ENCODE measurements at places on chromosomes 13 and 19.
A peak's percentile ranks its signal among the peaks of the same experiment; 100 is the strongest.

- H3K36me3 ChIP-seq = no peaks in the 10 kb centered on the region
- peaks cover 40% of the 10 kb centered on the region for H3K4me1 ChIP-seq
- H3K27me3 ChIP-seq = no peaks in the 10 kb centered on the region
- no peak for DNase-seq
- H3K27ac ChIP-seq = no peak overlapping the region
Observed at GRCh38 chr13:111203736-111204389, 88.8 kb downstream of the ARHGEF7 start.

DNA sequence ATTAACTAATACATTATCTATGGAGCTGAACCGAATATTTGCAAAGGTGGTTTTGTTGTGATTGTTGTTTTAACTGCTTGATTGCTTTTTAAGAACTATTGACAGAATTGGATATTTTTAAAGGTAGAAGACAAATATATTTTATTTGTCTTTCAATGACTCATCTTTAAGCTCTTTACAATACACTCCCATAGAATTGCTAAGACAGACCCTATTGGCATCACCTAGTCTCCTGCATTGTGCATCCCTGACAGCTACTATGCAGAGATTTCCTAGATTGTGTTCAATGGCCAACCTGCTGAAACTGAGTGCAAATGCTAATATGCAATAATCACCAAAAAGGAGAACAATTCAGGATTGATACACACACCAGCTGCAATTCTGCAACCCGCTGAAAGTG, 19.7 kb upstream of the SCEL start:
- DNase-seq = no peak
- no peak overlapping the region for H3K27ac ChIP-seq
- H3K27me3 ChIP-seq = no peaks in the 10 kb centered on the region

- H3K27me3 ChIP-seq = no peaks in the 10 kb centered on the region
- H3K4me1 ChIP-seq = peaks cover 10% of the 10 kb centered on the region
- H3K36me3 ChIP-seq = no peaks in the 10 kb centered on the region
- H3K4me3 ChIP-seq = no peak overlapping the region
Observed at GRCh38 chr19:3693025-3693925, 7.0 kb downstream of the PIP5K1C start.

DNA sequence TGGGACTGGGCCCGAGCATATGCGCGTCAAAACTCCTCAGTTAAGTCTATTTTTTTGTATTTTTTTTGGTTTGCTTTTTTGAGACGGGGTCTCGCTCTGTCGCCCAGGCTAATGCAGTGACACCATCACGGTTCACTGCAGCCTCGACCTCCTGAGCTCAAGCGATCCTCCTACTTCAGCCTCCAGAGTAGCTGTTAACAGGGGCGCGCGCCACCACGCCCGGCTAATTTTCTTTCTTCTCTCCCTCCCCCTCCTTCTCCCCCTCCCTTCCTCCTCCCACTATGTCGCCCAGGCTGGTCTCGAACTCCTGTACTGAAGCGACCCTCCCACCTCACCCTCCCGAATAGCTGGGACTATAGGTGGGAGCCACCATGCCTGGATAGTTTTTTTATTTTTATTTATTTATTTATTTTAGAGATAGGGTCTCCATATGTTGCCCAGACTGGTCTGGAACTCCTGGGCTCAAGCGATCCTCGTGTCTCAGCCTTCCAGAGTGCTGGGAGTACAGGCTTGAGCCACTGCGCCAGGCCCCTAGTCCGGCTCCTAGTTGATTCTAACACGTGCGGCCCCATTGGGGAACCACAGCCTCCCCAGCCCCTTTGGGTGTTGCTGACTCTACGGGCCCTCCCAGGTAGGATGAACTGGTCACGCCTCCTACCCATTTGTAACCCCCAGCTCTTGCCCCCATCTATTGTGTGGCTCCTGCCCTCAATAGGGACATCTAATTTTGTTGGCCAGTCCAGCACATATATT, 806 bp upstream of the ZNF837 start:
- H3K36me3 ChIP-seq = no peaks in the 10 kb centered on the region
- peaks cover 30% of the 10 kb centered on the region for H3K4me1 ChIP-seq
- peak overlapping the region; percentile 80 for H3K27ac ChIP-seq
- DNase-seq = no peak
- peak overlapping the region; percentile 55 for H3K4me3 ChIP-seq
- no peaks in the 10 kb centered on the region for H3K27me3 ChIP-seq

DNA sequence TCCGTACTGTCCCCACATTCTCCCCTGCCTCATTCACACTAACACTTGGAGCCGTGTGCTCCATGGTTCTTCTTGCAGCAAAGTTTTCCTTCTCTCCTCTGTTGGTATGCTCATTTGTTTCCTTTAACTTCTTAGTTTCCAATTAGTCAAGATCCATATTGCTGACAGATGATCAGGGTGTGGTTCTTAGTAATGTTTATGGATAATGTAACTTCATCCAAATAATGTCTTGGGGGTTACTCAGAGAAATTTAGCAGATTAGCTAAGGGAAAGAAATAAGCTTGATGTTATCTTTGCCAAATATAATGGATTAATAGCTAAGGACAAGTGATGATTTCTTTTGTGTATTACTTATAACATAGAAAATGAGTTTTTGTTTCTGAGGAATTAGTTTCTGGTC, 174.4 kb downstream of the NUFIP1 start:
- no peaks in the 10 kb centered on the region for H3K27me3 ChIP-seq
- DNase-seq = no peak
- no peaks in the 10 kb centered on the region for H3K4me1 ChIP-seq
- no peak overlapping the region for H3K4me3 ChIP-seq
- H3K27ac ChIP-seq = no peak overlapping the region
- H3K36me3 ChIP-seq = no peaks in the 10 kb centered on the region

DNA sequence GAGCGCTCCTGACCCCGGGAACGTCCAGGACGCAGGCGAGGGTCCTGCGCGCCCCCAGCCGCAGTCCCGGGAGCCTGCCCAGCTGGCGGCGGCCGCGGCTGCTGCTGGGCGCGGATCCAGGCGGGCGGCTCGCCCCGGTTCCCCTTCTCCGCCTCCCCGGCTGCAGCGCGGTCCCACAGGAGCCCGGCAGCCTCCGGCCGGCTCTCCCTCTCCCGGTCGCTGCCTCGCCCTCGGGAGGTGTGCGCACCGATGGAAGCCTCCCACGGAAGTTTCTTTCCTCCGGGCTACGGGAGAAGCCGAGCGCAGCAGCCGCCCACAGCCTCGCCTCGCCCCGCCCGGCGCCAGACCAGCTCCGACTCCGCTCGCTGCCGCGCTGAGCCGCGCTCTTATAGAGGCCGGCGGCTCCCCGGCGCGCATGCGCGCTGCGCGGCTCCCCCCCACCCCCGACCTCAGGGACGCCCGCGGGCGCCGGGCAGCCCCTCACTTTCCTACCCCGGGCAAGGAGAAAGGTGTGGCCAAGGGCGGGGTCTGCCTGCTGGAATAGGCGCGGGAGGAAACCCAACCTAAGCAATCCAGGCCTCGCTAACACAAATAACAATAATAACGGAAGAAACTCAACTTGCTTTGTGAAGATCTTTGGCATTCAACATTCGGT, at the start of gene SHISA2:
TSS of gene SHISA2 (minus strand) at position 360 of the 655 bp plus-strand sequence. CDS start 1,041 bp downstream, outside the sequence.
- H3K36me3 ChIP-seq = no peaks in the 10 kb centered on the region
- DNase-seq = peak; percentile 29
- H3K4me1 ChIP-seq = peaks cover 8% of the 10 kb centered on the region
- H3K27ac ChIP-seq = no peak within 1 kb of the TSS
- peaks cover 16% of the 10 kb centered on the region for H3K27me3 ChIP-seq

DNA sequence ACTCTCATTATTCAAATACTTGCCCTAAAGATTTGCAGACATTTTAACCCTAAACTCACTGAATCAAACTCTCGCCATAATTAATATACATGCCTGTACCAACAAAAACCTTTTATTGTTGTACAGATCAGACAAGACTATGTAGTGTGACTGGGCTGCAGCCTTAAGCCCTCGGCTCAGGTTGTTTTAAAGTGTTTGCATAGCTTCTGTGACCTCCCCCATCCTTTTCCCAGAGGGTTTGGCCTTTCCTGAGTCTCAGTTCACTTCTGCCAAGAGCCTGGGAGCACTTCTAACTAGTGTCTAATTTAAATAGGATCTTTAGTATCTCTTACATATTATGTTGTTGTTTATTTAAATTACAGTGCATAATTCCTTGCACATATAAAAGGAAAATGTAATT, 158.2 kb downstream of the HS6ST3 start:
- H3K36me3 ChIP-seq = no peaks in the 10 kb centered on the region
- H3K4me3 ChIP-seq = no peak overlapping the region
- no peak overlapping the region for H3K27ac ChIP-seq
- no peak for DNase-seq
- no peaks in the 10 kb centered on the region for H3K4me1 ChIP-seq
